Left kidney (tissue), 8 donors: ENCODE measurements at places on chromosomes 5 and 9. TPM values are rescaled to one million over a fixed set of nuclear protein-coding genes. Genes with fewer than 3 reads are reported as not detected.

The C1QTNF2 gene
- 0.73 TPM for polyA plus RNA-seq

The IL3 gene
- polyA plus RNA-seq: not detected

The MZB1 gene
- 0.96 TPM for polyA plus RNA-seq

The FUT7 gene
- polyA plus RNA-seq: not detected

The SSBP2 gene
- 98.5 TPM for polyA plus RNA-seq

The LHX6 gene
- polyA plus RNA-seq: 3.5 TPM

The SHC3 gene
- polyA plus RNA-seq: 2.7 TPM

The ARL10 gene
- polyA plus RNA-seq: 16.8 TPM

The LCN15 gene
- 0.23 TPM for polyA plus RNA-seq

The PCDHGA9 gene
- polyA plus RNA-seq: 6.5 TPM

The PCDHGB7 gene
- polyA plus RNA-seq: 17.3 TPM

The MSX2 gene
- 1.0 TPM for polyA plus RNA-seq

The COL5A1 gene
- polyA plus RNA-seq: 77.3 TPM

The C5orf46 gene
- polyA plus RNA-seq: not detected

The INSL6 gene
- polyA plus RNA-seq: 0.60 TPM

The CA9 gene
- 0.58 TPM for polyA plus RNA-seq

The NUTM2F gene
- not detected for polyA plus RNA-seq

The ABITRAM gene
- 37.7 TPM for polyA plus RNA-seq

The ARSI gene
- 2.6 TPM for polyA plus RNA-seq

The ENC1 gene
- polyA plus RNA-seq: 102 TPM

The MRPL50 gene
- polyA plus RNA-seq: 26.9 TPM

The DNAJC21 gene
- 91.7 TPM for polyA plus RNA-seq

The PCDHGB3 gene
- 2.8 TPM for polyA plus RNA-seq

The FER gene
- 18.5 TPM for polyA plus RNA-seq

The CTNND2 gene
- polyA plus RNA-seq: 2.8 TPM

The RANBP3L gene
- polyA plus RNA-seq: 8.0 TPM

The ARID3C gene
- polyA plus RNA-seq: 0.20 TPM

The NCBP1 gene
- 61.0 TPM for polyA plus RNA-seq

The HMCN2 gene
- 0.98 TPM for polyA plus RNA-seq

The NLN gene
- 41.7 TPM for polyA plus RNA-seq

The RNF183 gene
- polyA plus RNA-seq: 5.1 TPM

The IFNA21 gene
- not detected for polyA plus RNA-seq

The SHISAL2B gene
- polyA plus RNA-seq: 0.27 TPM

The ECSCR gene
- polyA plus RNA-seq: 21.9 TPM

The DND1 gene
- 0.35 TPM for polyA plus RNA-seq

The DOCK8 gene
- 15.2 TPM for polyA plus RNA-seq

The HBEGF gene
- polyA plus RNA-seq: 7.9 TPM

The FBP2 gene
- 0.10 TPM for polyA plus RNA-seq

The SKIC3 gene
- polyA plus RNA-seq: 114 TPM

The SLC45A2 gene
- polyA plus RNA-seq: 1.0 TPM

The NKD2 gene
- polyA plus RNA-seq: 15.6 TPM

The LRRTM2 gene
- polyA plus RNA-seq: 1.9 TPM

The SPARC gene
- polyA plus RNA-seq: 1,957 TPM

The ARL14EPL gene
- polyA plus RNA-seq: not detected

The G3BP1 gene
- polyA plus RNA-seq: 178 TPM

The ANGPTL2 gene
- 8.1 TPM for polyA plus RNA-seq

The CYFIP2 gene
- polyA plus RNA-seq: 124 TPM

The GRIN1 gene
- not detected for polyA plus RNA-seq

The SPINK6 gene
- polyA plus RNA-seq: not detected

The PTPRD gene
- polyA plus RNA-seq: 145 TPM

The SHOC1 gene
- polyA plus RNA-seq: 1.5 TPM

The MTAP gene
- 48.1 TPM for polyA plus RNA-seq
